ENCODE measurements at places on chromosomes 5 and 9. TPM values are rescaled to one million over a fixed set of nuclear protein-coding genes. Genes with fewer than 3 reads are reported as not detected.

The PPP3R2 gene
- not detected for total RNA-seq

The CAVIN4 gene
- 0.65 TPM for total RNA-seq

The NRG2 gene
- 4.4 TPM for total RNA-seq

The C6 gene
- total RNA-seq: 6.3 TPM

The PKD2L2 gene
- not detected for total RNA-seq

The GRXCR2 gene
- total RNA-seq: not detected

The TAF11L14 gene
- not detected for total RNA-seq

DNA sequence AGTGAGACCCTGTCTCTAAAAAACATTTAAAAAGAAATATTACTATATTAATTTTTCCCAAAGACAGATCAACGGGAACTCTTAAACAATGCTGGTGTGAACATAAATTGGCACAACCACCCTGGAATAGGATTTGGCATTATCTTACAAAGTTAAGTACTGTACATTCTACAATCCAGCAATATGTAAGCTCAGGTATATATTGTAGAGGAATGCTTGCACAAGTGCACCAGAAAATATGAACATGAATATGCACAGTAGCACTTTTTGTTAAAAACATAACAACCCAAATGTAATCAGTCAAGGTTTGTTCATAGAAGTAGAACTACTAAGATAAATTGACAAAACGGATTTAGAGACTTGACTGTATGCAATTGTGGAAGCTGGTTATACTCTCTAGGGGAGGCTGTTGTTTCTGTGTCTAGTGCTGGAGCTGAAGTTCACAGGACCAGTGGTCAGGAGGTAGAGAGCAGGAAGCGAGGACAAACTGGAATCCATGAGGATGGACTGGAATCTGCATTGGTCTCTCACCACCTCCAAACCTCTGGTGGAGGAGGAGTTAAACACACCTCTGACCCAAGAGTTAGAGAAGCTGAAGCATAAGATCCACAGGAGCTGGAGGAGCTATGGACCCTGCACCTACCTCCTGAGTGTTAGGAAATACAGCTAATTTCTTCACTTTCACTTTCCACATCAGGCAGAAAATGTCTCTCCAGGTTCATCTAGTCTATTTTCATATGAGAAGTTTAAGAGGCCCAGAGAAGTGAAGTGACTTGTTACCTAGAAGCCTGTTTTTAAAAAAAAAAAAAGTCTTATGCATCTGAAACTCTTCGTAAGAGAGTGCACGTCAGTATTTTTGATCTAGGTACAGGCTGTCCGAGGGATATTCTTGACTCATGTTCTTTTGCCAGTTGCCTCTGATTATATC is 20.3 kb upstream of the RIC1 start:
- no peak for DNase-seq

DNA sequence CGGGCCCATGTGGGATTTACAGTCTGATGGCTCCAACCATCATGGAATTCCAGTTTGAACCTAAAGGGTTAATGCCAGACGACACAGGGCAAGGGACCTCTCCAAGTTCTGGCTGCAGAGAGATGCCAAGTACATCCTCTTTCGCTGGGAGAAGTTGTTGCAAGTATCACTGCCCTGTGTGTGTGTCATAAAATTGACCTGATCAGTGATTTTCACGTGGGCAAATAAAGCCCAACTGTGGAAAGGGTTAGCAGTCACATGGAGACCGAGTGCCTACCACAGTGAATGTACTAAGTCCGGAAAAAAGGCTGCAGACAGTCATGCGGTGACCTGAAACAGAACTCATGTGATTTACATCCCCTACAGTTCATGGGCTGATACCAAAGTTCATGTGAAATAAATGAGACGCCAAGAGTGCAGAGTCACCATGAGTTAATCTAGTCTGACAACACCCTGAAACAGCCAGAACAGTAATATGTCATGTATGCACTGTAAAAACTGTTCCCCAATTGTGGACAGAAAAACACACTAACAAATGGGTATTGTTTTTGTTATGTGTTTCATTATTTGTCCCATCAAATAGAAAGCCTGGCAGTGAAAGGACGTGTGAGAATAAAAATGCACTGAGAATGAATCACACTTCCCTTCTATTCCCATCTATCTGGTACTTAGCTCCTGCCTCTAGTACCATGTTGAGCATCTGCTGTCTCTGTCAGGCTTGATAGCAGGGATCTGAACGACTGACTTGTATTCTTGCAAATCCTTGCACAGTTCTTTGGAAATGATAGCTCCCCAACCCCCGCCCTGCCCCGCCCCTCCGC is 115.7 kb downstream of the SUSD1 start:
- no peak for DNase-seq

DNA sequence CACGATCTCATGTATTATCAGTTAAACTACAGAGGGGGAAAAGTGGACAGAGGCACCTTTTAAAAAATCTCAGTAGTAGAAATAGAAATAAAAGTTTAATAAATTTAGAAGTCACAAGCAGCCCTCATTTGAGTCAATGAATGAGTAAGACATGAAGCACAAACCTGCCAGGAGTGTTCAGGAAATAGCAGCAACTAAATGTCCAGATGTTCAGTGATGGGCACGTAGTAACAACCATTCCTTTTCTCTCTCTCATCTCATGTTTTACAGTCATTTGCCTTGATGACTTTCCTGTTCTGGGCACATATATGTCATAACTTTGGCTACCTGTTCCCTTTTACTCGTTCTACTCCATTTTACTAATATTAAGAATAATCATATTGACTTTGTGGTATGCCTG is 17.7 kb downstream of the ISOC1 start:
- DNase-seq: no peak

DNA sequence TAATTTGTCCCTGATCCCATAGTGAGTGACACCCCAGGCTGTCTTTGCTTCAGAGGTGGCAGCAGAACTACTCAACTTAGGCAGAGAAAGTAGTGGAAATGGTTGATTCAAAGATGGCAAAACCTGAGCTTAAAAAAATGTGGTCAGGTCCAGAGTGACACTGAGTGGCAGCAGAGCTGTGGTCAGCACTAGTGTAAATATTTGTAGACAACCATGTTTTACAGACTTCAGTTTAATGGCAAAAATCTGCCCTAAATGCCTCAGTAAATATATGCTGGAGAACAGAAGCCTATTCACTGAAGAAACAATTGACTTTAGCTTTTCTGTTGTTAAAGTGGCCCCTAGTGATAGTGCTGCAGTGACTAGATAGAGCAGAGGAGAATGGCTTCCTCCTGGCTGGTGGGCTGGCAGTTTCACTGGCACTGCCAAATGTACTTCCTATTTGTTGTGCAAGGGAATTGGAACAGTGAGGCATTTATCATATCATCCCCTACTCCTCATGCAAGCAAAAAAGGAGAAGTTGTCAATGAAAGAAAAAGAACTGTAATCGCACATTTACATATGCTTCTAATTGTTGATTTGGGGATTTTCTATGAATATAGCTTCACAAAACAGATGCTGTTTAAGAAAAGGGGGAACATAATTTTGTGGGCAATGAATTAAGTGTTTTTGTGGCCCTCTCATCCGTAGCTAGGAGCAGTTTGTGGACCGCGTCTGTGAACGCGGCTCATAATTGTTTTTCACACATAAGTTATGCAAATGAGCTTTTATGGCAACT is 12.0 kb downstream of the PBX3 start:
- DNase-seq: no peak

GRCh38 chr9:127927988-127928675 is 2.4 kb downstream of the PIP5KL1 start:
- DNase-seq: no peak

DNA sequence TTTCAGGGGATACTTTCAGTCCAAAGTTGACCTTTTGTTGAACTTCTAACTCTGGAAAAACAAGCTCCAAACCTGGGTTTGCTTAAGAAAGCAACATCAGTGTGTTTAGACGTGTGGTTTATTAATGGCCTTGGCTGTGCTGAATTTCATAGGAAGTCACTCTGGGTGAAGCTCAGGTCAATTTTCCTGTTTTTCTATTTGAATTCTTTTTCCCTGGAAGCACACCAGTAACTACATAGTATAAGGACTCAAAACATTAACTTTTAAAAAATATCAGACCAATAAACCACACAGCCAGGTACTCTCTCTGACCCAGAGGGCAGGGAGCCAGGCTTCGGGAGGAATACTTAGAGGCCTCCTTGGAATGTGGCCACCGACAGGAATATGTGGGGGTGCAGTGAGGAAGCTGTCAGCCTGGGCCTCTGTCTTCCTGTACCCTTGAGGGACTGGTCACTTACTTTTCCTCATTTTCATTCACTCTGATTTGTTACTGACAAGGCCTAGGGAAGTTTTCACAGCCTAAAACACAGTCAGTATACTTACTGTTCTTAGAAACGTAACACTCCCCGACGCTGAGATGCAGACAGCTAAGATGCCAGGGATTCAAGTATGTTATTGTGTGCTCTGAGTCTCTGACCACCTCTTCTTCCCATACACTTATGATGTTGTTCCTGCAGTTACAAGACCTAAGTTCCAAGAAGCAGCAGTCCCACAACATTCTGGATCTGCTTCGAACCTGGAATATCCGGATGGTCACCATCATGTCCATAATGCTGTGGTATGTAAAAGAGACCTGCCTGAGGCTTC is 18.9 kb downstream of the SLC22A5 start:
- peak; percentile 57 for DNase-seq

- DNase-seq: no peak
Measured at GRCh38 chr5:77419644-77420582, 72.2 kb downstream of the WDR41 start.

GRCh38 chr5:168316139-168316578 is 24.7 kb downstream of the WWC1 start:
- DNase-seq: no peak

- DNase-seq: no peak
Measured at GRCh38 chr9:129319076-129319937, 141.2 kb upstream of the IER5L start.

GRCh38 chr5:10578293-10578665 is 14.4 kb downstream of the ANKRD33B start:
- DNase-seq: no peak

DNA sequence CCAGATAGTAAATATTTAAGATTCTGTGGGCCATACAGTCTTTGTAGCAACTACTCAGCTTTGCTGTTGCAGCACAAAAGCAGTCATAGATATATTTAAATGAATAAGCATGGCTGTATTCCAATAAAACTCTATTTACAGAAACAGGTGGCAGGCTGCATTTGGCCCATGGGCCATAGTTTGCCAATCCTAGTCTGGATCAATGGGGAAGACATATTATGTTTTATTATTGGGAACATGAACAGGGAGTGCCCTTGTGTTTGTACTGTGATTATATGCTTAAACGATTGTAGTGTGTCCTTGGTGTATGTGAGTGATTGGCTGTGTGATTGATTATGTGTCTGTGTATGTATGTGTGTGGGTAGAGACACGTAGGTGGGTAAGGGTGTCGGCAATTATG is 12.0 kb upstream of the CCL27 start:
- DNase-seq: no peak

DNA sequence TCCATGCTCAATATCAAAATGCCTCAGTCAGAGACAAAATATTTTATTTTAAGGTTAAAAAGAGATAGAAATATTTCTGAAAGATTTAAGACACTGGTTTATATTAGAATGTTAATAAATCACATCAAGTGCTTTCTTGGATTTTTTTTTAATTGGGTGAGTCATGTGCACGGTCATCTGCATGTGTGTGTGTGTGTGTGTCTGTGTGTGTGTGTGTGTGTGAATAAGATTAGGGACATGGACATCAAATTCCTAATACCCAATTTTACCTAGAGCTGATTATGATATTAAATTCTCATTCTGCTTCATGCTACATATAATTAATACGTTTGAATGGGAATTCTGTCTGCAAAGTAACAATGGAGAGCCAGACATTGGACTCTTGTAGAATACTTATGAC is 122.9 kb downstream of the BASP1 start:
- DNase-seq: no peak

- no peak for DNase-seq
Measured at GRCh38 chr5:93793159-93793781, 51.9 kb upstream of the POU5F2 start.

DNA sequence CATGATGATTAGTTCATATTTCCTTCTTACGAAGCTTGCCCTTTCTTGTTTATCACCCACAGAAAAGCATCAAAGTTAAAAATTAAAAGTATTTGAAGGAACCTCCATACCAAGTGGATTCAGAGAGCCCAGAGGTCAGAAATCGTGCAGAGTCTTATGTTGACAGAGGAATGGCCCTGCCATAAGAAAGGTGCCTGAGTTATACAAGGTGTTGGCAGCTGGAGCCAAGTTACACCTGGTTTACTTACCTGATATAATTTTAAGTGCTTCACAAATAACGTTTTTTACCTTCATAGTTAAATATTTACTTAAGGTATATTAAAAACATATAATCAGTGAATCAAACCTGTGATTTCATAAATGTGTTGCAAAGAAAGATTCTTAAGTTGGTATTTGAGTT is 42.3 kb upstream of the DHFR start:
- DNase-seq: no peak

DNA sequence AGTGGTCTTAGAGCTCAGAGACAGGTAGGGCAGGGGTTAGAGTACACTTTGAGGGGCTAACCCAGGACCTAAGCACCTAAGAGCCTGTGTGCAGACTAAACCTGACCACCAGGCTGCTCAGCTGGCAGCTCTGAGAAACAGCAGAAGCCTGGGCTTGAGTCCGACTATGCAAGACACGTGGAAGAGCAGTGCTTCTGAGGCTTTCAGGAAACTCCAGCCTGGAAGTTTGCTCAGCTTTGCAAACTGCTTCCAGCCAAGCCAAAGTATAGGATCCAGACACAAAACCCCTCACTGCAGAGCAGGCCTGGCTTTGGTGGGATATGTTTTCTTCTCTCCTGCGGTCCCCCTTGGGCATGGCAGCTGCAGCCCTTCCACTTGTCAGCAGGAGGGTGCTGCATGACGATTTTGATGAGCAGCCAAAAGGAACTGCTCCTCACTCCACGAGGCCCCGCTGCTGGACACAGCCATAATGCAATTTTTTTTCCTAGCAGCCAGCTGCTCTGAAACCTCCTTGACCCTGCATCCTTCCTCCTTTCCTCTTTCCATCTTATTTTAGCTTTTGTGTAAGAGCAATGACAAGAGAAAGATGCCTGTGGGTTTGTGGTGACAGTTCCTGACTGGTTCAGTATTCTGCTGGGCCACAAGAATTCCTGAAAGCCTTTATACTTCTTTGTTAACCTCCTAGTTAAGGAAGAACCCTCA is 123.1 kb downstream of the LIFR start:
- no peak for DNase-seq

- peak; percentile 93 for DNase-seq
Measured at GRCh38 chr9:137070201-137070905, at the start of gene SAPCD2. TSS of gene SAPCD2 (minus strand) at chr9:137070557. CDS start at chr9:137070460, 97 bp downstream.

DNA sequence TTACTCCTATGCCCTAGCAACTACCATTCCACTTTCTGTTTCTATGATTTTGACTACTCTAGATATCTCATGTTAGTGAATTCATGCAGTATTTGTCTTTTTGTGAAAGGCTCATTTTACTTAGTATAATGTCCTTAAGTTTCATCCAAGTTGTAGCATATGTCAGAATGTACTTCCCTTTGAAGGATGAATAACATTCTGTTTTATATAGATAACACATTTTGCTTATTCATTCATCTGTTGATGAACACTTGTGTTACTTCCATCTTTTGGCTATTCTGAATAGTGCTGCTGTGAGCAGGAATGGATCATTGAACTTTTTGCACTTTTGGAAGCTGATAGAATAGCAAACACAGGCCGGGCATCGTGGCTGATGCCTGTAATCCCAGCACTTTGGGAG is 140.2 kb upstream of the MYO10 start:
- DNase-seq: no peak

- no peak for DNase-seq
Measured at GRCh38 chr9:116643691-116644090, 43.4 kb upstream of the TRIM32 start.

Data from esophagus muscularis mucosa (tissue), 4 donors.